Activated naive CD8-positive, alpha-beta T cell treated with anti-CD3 and anti-CD28 coated beads, Interleukin-2, amount 50 U/mL, for 16 hours (primary cell): ENCODE measurements at places on chromosomes 6 and 20.

DNA sequence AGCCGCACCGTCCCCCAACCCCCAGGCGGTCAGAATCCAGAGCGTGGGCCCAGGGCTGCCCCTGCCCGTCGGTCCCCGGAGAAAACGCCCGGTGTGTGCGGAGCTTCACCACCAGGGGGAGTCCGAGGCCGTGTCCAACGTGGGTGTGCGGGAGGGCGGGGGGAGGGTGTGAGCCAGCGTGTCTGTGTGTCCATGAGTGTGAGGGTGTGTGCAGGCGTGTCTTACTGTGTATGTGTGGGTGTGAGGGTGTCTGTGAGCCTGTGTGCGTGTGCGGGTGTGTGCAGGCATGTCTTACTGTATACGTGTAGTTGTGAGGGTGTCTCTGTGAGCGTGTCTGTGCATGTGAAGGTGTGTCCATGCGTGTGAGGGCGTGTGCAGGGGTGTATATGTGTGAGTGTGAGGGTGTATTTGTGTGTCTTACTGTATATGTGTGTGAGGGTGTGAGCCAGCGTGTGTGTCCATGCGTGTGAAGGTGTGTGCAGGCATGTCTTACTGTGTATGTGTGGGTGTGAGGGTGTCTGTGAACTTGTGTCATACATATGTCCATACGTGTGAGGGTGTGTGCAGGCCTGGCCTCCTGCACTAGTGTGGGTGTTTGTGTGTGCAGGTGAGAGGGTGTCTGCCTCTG is 24.6 kb upstream of the GATA5 start:
- DNase-seq = peak; percentile 69

DNA sequence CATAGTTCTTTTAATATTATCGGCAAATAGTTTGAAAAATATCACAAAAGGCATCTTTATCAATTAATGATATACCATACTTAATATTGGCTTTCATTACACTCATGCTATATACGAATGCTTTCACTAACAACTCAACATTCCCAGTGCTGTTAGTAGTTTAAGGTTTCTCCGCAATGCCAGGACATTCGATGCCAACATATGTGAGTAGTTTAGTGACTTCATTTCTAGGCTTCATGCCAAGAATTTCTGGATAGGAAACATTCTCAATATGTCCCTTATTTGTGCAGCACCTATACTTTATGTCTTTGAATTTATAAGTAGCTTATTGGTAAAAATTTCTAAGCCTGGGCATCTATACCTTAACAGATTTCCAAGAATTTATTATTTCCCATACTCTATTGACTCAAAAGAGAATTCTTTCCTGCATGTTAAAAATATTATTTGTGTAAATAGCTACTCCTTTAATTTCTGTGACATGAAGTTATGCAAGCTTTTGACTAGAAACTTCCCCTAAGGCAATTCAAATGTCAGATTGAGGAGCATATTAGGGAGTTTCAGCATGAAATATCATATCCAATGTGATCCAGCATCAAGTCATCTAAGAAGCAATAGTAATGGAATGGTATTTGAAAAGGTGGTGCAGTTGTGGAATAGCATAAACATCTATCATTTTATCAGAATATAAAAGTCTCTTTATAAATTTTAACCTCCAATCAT is 236.0 kb upstream of the STXBP5 start:
- DNase-seq = no peak

DNA sequence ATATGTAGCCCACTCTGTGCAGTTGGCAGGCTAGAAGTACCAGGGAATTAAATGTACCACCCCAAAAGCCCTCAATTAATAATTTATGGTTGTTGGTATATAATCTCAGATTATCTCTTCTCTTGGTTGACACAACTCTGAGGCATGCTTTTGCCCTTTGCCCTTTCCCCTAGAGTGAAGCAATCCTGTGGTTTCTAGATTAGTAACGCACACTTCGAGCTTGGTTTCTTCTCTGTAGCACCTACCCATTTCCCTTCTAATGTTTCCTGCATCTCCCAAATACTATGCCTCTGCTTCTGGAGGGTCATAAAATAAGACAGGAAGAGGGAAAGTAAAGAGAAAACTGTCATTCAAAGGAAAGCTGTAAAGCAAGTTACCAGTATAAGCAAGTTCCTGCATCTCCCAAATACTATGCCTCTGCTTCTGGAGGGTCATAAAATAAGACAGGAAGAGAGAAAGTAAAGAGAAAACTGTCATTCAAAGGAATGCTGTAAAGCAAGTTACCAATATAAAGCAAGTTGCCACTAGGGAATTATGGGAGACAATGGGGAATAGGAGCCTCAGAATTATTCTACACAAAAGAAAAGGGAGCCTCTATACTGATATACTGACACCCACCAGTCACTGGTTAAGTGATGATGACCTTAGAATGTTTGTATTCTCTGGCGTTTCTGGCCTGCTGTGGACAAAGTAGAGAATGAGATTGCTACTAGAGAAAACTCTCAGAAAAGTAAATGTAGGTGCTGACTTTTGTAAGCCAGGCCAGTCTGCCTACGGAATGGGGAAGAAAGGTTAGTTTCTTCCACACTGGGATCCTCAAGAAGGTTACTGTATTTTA is 862.6 kb upstream of the MAN1A1 start:
- no peak for DNase-seq

DNA sequence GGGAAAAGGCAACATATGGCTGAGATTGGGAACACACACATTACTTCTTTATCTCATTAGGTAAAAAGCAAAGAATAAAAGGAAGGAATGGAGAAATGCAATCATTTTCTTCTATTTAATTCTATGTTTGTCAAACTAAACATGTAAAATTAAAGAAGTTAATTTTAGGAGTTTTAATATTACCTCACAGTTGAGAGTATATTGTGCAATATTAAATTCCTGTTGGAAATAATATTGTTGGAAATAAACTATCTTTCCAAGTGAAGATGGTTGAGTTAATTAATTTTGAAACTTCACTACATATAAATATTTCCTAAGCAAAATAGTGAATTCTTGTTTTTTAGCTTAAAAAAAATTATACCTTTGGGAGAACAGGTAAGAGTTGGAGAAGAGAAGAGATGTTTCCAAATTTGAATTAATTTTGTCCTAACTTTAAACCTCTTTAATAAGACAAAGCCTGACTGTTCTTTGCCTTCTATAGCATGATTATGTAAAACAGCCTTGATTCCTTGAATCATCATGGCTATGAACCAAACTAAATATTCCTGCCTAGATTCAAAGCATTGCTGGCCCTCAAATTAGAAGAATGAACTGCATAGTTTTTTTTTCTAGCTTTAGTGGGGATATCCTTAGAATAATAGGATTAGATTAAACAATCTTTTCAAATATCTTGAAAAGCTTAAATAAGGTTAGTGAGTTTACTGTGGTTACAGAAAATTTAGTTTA is 1349.1 kb upstream of the ADGRB3 start:
- DNase-seq = no peak

GRCh38 chr6:8530785-8531435 is 95.6 kb upstream of the SLC35B3 start:
- no peak for DNase-seq

GRCh38 chr6:6663421-6664135 is 75.1 kb downstream of the LY86 start:
- no peak for DNase-seq
